ENCODE measurements at places on chromosomes 1 and 21.
A peak's percentile ranks its signal among the peaks of the same experiment; 100 is the strongest.

DNA sequence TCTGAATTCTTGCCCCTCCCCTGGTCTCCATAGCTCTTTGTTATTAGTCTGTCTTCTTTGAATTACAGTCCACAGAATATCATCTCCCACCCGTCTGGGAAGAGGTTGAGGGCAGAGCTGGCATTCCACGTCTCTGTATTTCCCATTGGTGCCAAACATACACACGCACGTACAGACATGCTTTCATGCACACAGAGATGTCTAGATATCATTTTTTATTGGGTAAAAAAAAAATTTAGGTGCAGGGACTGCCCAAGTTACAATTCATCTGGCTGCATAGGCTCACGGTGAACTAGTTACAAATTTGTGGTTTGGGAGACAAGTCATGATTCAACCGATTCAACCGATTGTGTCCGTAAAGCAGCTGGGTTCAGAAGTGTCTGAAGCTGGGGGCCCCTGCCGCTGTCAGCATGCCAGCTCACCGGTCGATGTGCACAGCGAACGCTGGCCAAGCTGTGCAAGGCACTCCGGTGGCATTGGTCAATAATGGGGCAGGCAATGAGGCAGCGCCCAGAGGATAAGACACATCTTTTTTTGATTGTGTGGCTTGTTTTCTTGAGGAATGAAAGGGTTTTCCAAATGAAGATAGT is 73.7 kb downstream of the KCNN3 start:
- DNase-seq: no peak

- no peak for DNase-seq
Measured at GRCh38 chr1:199283794-199284193, 645.0 kb downstream of the PTPRC start.

DNA sequence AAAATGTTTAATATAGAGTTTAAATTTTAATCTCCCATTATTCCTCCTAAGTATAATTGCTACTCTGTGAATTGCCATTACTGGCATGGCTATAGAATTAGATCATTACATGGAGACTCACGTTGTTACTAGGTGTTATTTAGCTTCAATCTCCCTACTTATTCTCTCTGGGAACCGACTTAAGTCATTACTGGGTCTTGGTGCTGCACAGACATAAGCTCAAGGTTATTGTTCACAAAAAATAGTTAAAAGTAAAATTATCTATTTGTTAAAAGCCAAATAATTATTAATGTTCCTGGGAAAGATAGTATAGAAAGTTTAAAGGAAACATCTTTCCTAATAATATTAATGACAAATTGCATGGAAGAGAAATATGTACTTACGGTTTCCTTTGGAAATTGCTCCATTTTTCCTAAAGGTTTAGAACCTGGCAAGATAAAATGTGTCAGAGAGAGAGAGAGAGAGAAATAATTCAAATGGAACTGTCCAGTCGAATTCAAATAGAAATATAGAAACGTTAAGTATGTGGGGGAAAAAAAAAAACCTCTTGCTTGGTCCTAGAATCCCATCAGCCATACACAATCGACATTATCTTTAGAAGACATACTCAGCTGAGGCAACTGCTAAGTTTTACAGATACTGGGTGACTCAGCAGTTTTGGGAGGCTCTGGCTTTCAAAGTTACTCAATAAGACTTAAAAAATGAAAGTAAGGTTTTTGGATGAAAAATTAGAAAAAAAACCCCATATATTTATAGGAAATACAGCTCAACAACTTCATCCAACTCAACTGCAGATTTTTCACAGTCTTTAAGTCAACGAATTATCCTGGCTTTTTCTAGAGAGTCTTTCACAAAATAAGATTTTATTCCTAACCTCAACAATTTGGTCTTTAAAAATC is at the start of gene SPTA1:
SPTA1 (minus strand) TSS at position 605 of the 899 bp plus-strand sequence; CDS start at position 407, 198 bp downstream.
- DNase-seq: no peak

- DNase-seq: no peak
Measured at GRCh38 chr1:184254849-184255248, 132.0 kb upstream of the C1orf21 start.

- DNase-seq: peak; percentile 90
Measured at GRCh38 chr1:148263128-148263905, 111.2 kb upstream of the NBPF11 start.

- DNase-seq: no peak
Measured at GRCh38 chr1:208520438-208521099, 276.4 kb upstream of the PLXNA2 start.

GRCh38 chr21:43864313-43864961 is 586 bp upstream of the AGPAT3 start:
- DNase-seq: peak; percentile 36

- DNase-seq: no peak
Measured at GRCh38 chr1:218048828-218049420, 236.2 kb upstream of the RRP15 start.

GRCh38 chr1:231279081-231279480 is 38.1 kb downstream of the GNPAT start:
- no peak for DNase-seq

DNA sequence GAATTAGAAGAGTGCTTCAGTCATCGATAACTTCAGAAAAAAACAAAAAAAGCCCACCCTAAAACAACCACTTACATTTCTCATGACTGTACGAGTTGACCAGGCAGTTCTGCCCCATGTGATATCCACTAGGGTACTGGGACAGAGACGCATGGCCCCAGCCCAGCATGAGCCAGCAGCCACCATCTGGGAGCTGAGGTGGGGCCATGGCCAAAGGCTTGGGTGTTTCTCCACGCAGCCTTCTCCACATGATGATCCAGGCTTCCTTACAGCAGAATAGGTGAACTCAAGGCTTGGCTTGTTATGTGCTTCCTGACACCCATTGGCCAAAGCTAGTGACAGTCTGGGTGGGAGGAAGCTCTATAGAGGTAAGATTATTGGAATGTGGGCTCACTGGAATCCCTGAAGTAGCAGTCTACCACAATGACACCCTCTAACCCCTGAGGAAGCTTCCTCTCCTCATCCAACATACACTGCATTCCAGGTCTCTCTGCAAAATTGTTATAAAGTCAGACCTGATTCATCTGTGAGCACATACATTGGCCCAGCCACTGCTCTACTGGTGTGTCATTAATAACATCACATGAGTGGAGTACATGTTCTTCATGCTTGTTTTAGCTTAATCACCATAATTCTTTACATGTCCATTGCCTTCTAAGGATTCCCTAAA is 66.3 kb upstream of the NTPCR start:
- no peak for DNase-seq

- DNase-seq: no peak
Measured at GRCh38 chr1:59438058-59438560, 141.2 kb downstream of the FGGY start.

DNA sequence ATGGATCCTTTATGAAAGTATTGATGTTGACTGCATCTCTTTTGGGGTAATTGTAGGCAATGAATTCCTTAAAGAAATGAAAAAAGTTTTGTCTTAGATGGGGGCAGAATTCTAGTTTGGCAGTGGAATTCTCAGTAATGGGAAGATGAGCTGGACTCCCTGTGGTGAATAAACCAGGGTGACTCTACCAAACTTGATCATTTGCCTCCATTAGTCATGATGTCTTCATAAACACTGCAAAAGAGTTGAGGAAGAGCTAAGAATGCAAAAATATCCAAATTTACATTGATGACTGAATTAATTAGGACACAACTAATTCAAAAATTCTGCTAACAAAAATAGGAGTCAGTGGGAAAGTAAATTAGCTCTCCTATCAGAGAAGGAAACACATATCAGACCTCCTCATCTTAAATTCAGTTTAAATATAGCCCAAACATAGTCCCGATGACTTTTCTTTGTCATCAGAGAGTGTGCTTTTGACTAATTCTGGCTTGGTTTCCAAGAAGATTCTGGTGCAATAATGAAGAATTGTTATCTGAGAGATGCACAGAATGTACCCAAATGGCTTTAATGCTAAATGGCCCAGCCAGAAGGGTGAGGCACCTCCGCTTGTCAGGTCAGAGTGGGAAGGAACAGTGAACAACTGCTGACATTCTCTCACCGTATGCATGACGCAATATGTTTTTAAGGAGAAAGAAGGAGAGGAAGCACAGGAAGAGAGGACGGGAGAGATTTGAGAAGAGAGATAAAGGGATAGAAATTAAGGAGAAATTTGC is 525.1 kb downstream of the LMO4 start:
- DNase-seq: no peak

- no peak for DNase-seq
Measured at GRCh38 chr1:27891196-27891889, 19.0 kb downstream of the THEMIS2 start.

DNA sequence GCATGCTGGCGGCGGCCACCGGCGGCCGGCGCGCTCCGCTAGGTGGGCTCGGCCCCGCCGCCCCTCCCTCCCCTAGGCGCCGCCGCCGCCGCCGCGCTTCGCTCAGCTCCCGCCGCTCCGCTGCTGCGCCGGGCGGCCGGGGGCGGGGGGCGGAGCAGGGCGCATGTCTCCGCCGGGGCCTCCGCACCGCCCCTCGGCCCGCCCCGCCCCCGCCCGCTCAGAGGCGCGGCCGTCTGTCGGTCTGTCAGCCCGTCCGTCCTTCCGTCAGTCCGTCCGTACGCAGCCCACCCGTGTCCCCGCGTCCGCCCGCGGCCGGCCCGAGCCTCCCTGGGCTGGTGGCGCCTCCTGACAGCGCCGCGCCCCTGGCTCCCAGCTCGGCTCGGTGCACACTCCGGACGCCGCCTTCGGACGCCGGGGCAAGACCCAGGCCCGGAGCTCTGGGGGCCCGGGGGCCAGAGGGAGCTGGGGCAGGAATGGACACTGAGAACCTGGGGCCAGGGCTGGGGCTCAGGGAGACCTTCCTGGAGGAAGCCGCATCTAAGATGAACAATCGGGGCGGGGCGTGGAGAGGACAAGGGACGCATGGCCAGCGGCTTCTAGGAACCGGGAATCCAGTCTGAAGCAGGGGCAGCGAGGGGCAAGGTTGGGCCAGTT is at the start of gene GPR153:
GPR153 (minus strand) TSS at position 138 of the 654 bp plus-strand sequence. CDS start 6,193 bp downstream, outside the sequence.
- no peak for DNase-seq

DNA sequence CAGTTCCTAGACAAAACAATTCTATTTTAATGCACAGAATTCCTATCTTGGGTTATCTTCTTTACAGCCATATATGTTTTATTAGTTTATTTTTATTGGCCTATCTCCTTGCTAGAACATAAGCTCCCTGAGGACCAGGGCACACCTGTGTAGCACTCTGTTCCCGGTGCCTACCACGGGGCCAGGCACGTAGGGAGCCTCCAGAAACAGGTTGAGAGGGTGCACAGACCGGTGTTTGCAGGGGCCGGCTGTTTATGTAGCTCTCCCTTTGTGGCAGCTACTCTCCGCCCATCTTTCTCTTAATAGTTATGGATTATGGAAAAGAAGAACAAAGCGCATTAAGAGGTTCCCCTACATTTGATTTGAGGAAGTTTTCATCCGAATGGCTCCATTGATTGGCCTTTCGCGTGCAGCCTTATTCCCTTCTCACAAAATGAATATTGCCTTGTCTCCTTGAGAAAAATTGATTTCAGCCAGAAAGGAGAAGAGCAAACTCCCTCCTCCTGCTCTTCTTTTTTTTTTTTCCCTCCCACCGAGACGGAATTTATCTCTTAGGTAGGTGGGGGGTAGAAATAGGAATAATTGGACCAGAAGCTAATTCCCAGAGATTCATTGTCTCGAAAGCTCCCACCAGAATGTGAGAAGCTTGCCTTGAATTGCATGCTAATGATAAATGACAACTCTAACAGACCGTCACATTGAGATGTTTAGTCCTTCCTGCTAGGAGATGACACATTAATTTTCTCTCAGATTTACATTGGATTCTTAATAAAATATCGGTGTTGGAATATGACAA is 447.4 kb downstream of the CAMTA1 start:
- DNase-seq: no peak

GRCh38 chr1:231027136-231027925 is 12.7 kb downstream of the FAM89A start:
- no peak for DNase-seq

DNA sequence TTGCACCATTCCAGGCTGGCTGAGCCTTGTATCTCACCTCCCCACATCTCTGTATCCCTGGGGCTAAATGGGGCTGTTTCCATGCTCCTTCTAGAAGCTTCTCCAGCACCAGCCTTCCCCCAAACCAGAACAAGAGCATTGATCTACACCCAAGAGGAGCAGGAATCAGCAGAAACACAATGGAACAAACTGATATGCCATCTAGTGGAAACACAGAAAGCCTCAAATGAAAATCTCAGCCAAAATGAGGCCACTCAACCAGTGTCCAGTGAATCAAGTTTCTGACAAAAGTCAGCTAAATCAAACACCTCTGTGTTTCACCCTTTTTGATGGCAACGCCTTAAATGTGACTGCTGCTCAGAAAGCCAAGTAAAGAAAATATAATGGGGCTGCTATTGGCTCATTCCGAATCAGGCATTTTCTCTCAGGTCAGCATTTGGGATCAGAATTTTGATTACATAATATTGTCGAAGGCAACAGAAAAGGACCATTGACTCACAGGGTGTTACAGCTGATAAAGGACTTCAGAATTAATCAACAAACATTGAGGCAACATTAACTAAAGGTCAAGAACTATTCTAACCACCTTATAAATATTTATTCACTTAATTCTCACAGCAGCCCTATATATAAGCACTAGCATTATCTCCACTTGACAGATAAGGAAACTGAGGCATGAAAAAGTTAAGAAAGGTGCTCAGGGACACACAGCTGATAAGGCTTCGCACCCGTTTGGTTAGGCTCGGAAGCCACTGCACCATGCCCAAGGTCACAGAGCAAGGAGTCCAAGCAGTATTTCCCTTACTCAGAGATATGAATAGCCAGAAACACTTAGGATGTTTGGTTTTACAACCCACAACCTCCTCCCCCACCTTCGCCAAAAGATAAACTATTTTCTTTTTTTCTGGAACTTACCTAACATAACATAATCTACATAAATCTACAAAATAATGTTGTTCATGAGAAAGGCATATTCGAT is 85.8 kb upstream of the KCNJ15 start:
- DNase-seq: no peak

- no peak for DNase-seq
Measured at GRCh38 chr1:26285366-26286063, 5.6 kb downstream of the SH3BGRL3 start.

DNA sequence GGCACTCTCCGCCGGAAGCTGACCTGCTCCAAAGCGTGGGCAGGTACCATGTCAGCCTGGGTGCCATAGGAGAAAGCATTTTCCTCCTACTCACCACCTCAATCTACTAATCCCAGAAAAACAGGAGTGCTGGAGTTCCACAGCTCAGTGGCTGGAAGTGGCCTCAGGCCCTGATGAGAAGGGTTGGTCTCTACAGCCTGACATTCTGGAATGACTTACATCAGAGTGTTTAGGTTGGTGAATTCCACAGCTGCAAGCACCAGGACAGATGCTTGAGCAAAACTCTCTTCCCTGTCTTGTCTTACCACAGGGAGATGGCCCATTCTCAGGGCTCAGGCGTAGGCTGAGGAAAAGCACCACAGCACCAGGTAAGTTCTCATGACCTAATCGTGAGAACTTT is 5.5 kb downstream of the SEC16B start:
- no peak for DNase-seq

GRCh38 chr21:31446226-31446855 is 102.3 kb upstream of the TIAM1 start:
- peak; percentile 6 for DNase-seq

- DNase-seq: no peak
Measured at GRCh38 chr1:183600136-183600535, 9.9 kb upstream of the NCF2 start.
